ENCODE measurements at places on chromosomes 16 and 17.

GRCh38 chr17:81161536-81161935 is 3.8 kb upstream of the PVALEF start:
- DNase-seq, result no peak

- no peak for DNase-seq
These were observed 100.7 kb downstream of the LYRM1 start for GRCh38 chr16:21001262-21001661.

DNA sequence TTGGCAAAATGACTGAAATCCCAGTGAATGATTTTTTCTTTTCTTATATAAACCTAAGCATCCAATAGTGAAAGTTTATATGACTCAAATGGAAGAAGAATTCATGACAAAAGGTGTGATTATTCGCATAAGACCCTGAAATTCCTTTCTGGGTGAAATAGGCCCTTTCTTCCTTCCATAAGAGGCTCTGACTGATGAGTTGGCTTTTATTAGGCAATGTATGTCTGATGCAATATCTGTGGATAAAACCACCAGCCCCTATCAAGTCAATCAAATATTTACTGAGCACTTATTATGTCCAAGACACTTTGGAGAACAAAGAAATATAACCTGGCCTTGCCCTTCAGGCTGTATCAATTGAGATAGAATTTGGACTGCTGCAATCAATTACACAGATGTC is 316.6 kb downstream of the CDH13 start:
- DNase-seq, result no peak

DNA sequence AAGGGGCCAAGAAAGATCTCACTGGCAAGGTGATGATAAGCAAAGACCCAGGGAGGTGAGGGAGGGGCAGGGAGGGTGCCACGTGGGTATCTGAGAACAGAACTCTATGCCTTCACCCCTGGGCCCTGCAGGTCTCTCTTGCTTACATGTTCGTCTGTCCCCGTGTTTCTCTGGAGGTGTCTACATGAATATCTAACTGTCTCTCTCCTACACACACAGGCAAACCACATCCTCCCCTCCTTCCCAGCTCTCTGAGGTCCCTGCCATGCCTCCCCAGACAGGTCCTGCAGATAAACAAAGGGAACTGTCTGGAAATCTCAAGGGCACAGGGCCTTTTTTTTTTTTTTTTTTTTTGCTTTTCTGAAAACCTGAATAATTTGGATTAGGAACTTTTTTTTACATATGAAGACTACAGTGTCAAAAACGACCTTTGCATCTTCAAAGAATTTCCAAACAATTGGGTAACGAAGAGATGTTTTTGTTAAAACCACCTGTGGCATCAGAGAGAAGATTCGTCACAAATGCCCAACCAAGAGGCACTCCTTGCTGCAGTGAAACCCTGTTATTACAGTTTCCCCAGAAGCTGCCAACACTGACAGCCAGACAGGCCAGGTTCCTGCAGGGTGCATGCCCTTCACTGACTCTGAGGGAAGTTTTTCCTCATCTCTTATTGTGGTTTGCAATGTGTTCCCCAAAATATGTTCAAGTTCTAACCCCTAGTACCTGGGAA is 17.8 kb downstream of the PLLP start:
- DNase-seq, result no peak

GRCh38 chr16:77285676-77286075 is 86.5 kb downstream of the SYCE1L start:
- no peak for DNase-seq

DNA sequence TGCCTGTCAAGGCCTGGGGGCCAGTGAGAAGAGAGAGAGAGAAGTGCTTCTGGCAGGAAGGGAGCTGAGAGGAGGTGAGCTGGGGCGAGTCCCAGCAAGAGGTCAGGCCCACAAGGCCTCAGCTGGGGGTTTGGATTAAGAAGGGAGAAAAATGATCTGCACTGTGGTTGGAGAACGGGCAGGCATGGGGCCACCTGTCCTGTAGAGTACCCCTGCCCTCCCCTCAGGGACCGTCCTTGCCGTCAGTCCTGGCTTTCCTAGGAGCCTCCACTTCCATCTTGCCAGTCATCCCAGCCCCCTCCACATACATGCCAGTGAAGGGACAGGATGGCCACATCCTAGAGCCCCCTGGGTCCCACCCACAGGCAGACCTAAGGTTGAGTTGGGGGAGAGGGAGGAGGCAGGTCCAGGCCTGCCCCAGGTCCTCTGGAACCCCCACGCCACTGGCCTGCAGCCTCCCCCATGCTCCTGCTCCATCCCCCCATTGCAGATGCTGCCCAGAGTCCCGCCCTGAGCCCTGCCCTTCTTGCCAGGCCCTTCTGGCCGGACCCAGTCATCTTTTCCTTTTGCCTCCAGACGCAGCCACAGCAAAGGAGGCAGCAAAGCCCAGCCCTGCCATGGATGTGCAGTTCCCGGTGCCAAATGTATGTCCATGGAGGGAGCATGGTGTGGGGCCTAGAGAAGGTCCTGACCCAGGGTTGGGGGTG is 18.9 kb downstream of the KATNB1 start:
- no peak for DNase-seq

DNA sequence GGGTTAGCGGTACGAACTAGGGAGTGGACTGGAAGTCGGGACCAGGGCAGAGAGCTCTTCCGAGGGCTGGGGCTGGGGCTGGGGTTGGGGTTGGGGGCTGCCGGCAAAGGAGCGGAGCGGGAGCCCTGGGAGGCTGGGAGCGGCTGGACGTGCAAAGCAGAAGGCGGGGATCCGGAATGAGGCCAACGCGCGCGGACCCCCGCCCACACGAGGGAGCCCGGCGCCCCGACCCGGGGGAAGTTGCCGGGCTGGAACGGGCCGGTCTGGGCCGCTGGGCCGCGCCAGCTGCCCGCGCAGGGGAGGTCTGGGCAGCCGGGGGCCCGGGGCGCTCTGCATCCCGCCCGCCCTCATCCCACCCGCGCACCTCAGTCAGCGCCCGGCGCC is 323 bp downstream of the ST3GAL2 start:
- DNase-seq, result no peak

- no peak for DNase-seq
These were observed 45.2 kb upstream of the PVALEF start for GRCh38 chr17:81120149-81120484.

DNA sequence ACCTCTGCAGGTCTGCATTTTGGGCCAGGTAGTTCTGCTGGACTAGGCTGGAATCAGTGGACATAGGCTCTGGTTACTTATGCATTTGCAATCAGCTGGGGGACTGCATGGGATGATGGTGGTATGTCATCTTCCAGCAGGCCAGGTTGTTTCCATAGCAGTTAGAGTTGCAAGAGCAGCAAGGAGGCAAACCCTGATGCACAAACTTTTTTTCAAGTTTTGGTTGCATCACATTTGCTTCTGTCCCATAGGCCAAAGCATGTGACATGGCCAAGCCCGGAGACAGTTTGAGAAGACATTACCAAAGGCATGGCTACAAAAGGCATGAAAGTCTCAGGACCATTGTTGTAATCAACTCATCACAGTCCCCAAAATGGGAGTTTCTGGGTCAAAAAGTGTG is 58.2 kb downstream of the PRKCB start:
- no peak for DNase-seq

GRCh38 chr17:20122254-20122879 is 113.2 kb downstream of the SPECC1 start:
- DNase-seq, result no peak

DNA sequence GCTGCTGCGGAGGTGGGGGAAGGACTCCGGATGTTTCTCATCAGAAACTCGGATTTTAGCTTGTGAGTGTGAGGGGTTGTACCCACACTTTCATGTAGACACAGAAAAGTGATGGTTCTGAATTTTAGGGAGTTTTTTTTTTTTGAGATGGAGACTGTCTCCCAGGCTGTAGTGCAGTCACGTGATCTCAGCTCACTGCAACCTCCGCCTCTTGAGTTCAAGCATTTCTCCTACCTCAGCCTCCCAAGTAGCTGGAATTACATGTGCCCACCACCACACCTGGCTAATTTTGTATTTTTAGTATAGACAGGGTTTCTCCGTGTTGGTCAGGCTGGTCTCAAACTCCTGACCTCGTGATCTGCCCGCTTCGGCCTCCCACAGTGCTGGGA is 22.4 kb upstream of the GNG13 start:
- DNase-seq, result no peak

DNA sequence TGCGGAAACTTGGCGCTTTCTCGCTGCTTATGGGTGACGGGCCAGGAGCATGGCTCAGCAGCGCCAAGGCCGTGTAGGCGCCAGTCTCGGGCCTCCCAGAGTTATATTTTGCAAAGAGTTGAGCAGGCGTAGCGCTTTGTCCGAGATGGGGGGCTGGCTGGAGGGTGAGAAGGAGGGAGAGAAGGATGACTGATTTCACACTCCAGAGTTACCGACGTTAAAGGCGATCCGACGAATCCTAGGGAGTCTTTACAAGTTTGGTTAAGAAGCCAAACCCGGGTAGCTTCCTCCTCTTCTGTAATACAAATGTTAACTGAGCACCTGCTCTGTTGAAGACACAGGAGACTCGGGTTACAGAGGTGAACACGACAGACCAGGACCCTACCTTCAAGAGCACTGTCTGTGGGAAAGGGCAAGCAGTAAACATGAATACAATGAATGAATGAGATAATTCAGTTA is 782 bp downstream of the POLR2A start:
- no peak for DNase-seq

DNA sequence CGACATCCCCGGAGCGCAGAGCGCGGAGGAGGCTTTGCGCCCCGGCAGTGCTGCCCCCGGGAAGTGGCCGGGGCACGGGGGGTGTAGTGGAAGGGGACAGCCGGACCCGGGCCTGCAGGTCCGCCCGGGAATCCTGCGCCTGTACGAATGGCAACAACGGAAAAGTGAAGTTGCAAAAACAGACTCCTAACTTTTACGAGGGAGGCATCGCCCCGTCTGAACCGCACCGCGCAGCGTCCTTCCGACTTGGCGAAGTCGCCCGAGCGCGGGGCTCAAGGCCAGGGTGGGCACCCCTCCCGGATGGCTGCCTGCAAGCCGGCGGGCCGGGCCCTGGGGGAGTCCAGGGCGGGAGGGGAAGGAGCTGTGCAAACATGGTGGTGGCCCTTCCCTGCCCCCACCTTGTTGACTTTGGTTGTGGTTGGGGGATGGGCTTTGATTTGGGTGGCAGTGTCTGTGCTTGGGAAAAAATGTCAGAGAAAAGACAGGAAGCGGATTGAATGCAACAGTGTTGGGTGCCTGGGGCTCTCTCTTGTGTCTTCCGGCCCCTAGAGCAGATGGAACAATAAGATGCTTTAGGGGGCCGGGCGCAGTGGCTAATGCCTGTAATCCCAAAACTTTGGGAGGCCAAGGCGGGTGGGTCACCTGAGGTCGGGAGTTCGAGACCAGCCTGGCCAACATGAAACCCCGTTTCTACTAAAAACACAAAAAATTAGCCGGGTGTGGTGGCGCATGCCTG is 675 bp downstream of the RNF213 start:
- DNase-seq, result no peak

DNA sequence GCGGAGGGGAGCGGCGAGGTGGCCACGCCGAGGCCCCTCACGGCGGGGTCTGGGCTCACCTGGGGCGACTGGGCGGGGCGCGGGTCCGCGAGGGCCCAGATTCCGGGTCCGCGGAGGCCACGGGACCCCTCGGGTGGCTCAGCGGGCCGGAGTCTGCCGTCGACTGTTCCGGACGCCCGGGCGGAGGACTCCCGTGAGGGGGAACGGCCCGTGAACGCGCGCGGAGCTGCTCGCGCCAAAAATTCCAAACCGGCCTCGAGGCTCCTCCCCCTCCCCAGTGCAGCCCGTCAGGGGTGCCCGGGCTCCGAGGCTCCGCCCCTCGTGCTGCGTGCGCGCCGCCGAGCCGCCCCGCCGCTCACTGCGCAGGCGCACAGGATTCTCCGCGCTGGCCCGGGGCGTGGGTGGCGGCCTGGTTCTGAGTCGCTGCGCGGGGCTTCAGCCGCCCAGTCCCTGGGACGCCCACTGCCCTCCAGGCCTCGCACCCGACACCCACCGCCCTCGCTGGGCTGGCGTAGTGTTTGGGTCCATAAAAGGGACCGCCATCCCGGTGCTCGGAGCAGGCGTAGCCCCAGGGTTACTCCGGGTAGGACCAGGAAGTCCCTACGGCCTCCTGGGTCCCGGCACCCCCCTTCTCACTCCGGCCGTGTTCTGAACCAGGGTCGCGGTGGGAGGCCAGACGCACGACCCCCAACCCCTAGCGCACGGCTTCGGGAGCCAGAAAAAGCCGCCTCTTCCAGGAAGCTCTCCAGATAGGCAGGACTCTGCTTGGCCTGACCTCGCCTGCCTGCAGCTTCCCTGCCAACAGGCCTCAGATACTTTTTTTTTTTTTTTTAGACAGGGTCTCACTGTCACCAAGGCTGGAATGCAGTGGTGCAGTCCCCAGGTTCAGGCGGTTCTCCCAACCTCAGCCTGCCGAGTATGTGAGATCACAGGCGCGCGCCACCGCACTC is at the start of gene PKMYT1:
TSS of gene PKMYT1 (minus strand) at position 220 of the 950 bp plus-strand sequence. CDS start 789 bp downstream, outside the sequence.
- DNase-seq, result peak; percentile 86

- no peak for DNase-seq
These were observed 16.8 kb downstream of the UTS2R start for GRCh38 chr17:82388223-82388921.

DNA sequence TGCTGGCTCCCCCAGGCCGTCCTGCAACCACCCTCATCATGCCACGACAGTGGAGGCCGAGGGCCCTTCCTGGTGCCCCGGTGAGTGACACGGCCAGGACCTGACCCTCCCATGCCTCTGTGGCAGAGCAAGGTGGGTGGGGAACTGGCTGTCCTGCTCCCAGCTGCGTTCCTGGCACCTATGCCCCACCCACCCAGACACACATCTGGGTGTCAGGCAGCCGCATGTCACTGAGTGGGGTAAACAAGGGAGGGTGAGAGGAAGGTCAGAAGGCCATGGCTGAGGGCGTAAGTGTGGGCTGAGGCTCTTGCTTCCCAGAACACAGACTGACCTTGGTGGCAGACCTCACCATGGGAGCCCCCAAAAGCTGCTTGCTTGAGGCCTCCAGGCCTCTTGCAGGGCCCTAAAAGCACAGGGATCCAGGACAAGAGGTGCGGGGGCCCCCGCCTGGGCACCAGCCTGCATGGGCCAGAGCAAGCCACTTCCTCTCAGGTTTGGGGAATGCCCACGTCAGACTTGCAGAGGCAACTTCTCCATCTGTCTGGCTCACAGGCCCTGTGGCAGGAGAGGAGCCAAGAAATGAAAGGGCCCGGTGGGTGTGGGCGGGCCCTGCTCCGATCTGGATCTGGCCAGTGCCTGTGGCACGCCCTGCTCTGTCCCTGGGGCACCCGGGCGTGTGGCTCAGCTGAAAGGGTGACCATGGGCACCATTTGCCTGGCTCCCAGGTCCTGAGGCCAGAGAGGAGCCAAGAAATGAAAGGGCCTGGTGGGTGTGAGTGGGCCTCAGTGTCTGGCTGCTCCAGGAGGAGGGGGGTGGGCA is 3.9 kb upstream of the CCDC57 start:
- no peak for DNase-seq

- DNase-seq, result peak; percentile 80
These were observed at the start of gene PER1 for GRCh38 chr17:8152112-8152775. PER1 (minus strand) TSS chr17:8152404; CDS start chr17:8150706, 1,698 bp downstream.

- no peak for DNase-seq
These were observed 388.0 kb downstream of the WWOX start for GRCh38 chr16:78487471-78487870.

- DNase-seq, result no peak
These were observed 204.5 kb downstream of the RBFOX3 start for GRCh38 chr17:79406316-79406715.

- no peak for DNase-seq
These were observed 36.8 kb downstream of the ASPA start for GRCh38 chr17:3512505-3513171.
